T1000 (cell line): ENCODE measurements at places on chromosomes 11 and 22.

- DNase-seq: no peak
Observed at GRCh38 chr11:115933564-115933963, 429.3 kb upstream of the CADM1 start.

GRCh38 chr11:766106-766935, 11.0 kb downstream of the GATD1 start:
- no peak for DNase-seq

- DNase-seq: no peak
Observed at GRCh38 chr11:128528294-128528693, 59.1 kb downstream of the ETS1 start.

- no peak for DNase-seq
Observed at GRCh38 chr11:64996710-64997380, at the start of gene BATF2. Gene BATF2 (minus strand): TSS chr11:64996971. CDS start chr11:64996914, 57 bp downstream.

DNA sequence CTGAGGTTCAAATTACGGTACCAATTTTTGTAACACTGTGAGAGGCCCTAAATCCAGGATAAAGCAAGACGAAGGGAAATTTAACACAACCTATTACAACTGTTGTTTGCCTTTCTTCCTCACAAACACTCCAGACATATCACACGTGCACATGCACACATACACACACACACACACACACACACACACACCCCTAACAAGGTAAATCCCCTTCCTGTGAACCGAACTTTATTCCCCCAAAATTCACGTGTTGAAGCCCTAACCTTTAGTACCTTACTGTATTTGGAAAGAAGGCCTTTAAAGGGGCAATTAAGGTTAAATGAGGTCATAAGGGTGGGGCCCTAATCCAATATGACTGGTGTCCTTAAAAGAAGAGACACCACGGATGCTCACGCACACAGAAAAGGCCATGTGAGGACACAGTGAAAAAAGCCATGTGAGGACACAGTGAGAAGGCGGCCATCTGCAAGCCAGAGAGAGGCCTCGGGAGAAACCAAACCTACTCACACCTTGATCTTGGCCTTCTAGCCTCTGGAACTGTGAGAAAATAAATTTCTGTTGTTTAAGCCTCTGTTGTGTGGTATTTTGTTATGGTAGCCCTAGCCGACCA, 1.8 kb downstream of the SERGEF start:
- no peak for DNase-seq

- DNase-seq: no peak
Observed at GRCh38 chr11:30635401-30635989, 49.3 kb upstream of the MPPED2 start.

DNA sequence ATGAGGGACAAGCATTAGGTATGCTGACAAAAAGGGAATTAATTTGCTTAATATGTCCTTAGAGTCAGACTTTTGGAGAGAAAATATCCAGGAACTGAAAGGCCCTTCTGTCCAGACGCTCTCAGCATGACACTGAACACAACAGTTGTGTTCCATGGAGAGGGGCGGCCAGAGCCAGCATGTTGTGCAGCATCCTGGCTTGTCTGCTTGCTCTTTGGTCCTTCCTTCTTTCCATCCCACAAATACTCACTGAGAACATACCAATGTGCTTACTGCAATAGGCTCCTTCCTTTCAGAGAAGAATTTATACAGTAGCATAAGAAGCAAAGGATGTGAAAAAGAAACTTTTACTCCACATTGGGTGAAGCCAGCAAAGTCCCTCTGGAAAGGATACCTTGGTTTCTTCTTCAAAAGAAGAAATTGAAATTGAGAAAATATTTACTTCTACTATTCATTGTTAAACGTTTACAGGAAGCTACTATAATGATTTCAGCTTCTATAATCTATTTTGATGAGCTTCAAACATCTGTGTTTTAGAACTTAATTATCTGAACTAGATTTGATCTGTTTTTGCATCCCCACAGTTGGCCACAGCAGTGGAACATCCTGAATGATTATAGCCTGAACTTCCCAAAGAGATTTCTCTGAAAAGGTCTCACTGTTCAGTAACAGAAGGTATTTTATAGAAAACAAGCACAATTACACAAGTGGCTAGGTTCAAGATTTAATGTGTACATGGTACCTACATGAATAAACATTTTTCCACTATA, 304.1 kb upstream of the PITPNB start:
- DNase-seq: no peak

- no peak for DNase-seq
Observed at GRCh38 chr22:22954656-22955055, 67.0 kb downstream of the IGLL5 start.

- no peak for DNase-seq
Observed at GRCh38 chr11:47051217-47051616, 114.7 kb downstream of the CSTPP1 start.

DNA sequence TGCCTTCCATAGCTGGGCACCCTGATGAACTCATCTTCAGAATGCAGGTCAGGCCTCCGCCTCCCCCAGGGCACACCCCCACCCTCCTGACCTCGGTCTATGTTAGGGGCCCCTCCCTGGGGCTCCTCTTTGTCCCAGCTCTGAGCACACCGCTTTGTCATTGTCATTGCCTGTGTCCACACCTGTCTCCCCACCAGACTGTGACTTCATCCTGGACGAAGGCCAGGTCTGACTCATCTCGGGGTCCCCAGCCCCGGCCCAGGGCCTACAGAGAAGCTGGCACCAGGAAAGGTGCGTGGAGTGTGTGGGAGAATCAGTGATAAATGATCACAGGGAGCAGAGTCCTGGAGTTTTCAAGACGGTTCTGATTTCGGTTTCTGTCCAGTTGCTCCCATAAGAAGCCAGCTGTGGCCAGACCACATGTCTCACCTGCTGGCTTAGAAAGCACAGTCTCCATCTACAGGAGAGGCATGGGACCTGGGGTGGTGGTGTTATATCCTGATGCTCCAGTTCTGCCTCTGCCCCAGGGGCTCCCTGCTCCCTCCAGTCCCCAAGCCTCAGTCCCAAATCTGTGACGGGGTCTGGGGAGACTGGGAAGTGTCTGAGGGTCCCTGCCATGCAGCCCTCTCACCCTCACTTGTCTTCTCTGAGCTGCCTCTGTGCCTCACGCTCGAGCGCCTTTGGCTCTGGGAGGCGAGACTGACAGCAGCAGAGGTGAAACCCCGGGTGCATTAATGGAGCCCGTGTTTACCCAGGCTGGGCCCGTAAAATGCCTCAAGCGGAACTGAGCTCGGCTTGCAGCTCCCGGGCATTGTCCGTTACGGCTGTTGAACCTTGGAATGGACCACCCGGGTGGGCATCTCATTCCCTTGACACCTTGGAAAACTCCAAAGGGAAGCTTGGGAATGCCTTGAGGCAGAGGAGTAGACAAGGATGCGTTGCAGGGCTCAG, 85.5 kb upstream of the WNT11 start:
- DNase-seq: no peak

DNA sequence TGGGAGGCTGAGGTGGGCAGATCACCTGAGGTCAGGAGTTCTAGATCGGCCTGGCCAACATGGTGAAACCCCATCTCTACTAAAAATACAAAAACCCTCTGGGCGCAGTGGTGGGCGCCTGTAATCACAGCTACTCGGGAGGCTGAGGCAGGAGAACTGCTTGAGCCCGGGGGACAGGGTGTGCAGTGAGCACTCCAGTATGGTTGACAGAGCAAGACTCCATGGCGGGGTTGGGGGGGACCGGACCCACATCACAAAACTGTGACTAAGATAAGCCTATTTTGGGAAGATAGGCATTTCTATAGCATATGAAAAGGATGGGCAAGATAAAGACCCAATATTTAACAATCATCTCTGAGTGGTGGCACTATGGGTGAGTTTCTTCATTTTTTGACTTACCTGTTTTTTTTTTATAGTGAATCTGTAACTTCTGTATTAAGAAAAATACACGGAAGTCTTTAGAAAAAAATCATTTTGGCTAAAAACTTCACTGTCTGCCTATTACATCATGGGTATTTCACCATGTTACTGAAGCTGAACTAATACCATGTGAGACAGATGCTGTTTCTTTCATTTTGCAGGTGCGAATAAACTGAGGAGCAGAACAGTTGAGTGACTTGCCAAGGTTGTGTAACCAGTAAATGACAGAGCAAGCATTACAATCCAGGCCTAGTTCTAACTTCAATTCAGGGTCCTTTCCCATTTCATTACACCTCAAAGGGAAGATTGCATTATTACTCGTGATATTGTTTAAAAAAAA, 2.5 kb downstream of the CELF1 start:
- DNase-seq: no peak

- no peak for DNase-seq
Observed at GRCh38 chr22:49048591-49048990, 779.1 kb downstream of the BRD1 start.

- DNase-seq: no peak
Observed at GRCh38 chr11:23569547-23569946, 709.3 kb upstream of the CCDC179 start.

DNA sequence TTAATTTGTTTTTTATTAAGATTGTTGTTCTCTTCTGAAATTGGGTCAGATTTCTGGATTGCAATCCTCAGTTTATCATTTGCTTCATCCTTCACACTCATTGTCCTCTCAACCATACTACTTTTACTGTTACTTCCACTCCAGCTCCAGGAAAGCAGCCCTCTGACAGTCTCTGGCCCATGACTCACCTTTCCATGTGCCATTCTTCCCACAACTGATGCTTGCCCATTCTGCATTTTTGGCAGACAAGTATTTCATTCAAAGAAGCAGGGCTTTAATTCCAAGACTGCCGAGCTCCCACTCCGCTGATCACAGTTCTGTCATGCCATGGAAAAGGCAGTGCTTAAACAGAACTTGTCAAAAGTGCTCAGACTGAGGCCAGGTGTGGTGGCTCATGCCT, 139.2 kb downstream of the WNT11 start:
- no peak for DNase-seq

DNA sequence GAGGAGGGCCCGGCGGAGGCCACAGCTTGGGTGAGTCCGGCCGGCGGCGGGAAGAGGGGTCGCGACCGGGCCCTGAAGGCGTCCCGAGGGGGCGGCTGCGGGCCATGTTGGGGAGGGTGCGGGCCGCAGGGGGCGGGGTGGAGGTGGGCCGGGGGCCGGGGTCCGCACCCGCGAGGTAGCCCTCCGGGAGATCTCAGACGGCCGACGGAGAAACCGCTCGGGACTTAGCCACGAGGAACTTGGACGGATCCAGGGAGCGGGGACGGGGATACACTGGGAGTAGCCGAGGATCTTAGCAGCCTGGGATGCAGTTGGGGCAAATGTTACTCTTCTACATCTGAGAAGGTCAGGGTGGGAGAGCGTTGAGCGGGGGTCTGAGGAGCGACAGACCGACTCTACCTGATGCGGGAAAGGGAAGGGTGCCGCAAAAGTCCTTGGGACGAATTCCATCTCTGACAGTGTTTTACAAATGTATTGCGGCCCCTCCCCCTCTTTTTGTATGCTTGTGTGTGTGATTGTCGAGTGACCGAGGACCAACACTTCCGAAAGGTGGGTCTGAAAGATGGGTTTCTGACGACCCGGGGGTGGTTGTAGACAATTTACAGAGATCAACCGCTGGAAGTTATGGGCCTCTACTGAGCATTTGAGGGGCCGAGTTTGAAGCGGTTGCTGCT, 658 bp downstream of the STIP1 start:
- no peak for DNase-seq

DNA sequence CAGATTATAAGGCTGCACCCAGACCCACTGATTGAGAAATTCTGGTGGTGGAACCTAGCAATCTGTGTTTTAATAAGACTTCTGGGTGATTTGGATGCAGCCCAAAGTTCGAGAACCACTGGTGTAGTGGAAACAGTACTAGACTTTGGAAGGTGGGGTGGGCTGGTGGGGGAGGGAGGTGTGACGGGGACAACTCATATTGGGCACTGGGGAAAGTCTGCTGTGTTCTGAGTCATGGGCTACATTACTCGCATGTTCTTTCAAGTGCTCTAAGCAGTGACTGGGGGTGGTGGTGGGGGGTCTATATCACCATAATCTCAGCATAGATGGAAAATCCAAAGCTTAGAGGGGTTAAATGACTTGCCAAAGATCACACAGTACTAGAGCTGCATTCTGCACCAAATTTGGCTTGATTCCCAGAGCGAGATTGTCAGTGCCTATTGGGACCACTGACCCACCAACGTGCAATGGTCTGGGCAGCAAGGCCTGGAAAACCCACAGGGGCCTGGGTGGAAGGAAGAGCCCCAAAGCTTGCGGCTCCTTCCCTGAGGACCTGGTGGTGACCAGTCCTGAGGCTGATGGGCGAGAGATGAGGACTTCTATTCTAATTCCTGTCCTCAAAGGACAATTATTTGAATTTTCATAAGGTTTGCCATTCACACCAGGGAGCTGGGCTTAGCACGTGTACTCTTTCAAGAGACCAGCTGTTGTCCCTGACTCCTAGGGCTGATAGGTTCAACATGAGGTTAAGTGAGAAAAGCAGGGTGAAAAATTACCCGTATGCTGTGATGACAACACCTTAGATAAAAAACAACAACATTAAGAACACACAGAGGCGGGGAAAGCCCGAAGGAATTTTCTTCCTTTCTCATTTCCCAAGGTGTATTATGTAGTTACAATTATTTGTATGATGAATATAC, 77.5 kb upstream of the NARS2 start:
- no peak for DNase-seq

- DNase-seq: no peak
Observed at GRCh38 chr11:44083906-44084305, 11.6 kb upstream of the EXT2 start.

DNA sequence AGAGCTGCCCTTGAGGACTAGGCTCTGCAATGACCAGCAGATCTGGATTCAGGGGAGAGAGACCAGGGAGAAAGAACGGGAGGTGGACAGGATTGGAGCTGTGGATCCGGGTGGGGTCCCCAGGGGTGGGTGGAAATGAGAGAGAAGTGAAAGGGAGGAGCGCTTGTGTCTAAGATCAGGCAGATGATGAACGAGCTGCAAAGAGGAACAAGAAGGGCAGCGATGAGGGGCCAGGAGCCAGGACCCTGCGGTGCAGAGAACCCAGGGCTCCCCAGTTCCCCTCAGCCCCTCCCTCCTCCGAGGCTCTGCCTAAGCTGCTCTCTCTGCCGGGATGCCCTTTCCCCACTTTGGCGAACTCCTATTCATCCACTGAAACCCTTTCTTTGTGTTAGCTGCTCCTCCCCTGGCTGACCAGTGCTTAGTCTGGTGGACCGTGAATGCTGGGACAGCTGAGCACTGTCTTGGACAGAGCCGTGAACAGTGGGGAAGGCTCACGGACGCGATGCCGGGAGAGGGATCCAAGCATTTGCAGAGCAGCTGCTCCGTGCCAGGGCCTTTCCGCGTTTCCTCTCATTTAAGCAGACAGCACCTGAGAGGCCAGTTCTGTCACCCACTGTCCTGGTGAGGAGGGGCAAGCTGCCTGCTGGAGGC, 35.9 kb downstream of the SHISAL1 start:
- no peak for DNase-seq

GRCh38 chr22:28237112-28237511, 318.1 kb upstream of the PITPNB start:
- DNase-seq: no peak

DNA sequence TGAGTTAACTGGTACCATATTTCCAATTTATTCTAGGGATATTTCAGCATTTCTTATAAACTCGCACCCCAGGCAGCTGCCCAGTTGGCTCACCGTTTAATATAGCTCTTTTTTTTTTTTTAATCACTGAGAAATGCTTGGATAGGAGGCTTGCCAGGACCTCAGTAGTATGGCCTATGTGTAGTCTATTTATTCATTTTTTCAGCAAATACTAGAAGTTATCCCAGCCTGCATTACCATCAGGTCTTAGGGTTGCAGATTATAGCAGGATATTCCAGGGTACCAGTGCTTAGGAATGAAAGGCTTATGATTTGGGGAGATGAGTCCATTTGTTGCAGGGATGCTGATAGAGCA, 26.6 kb downstream of the PARVA start:
- DNase-seq: no peak

- DNase-seq: no peak
Observed at GRCh38 chr22:44541671-44542319, 43.8 kb upstream of the RTL6 start.

- no peak for DNase-seq
Observed at GRCh38 chr11:20081336-20081735, 78.9 kb downstream of the DBX1 start.
